ENCODE measurements at places on chromosomes 11 and 22. TPM values are rescaled to one million over a fixed set of nuclear protein-coding genes. Genes with fewer than 3 reads are reported as not detected.
A peak's percentile ranks its signal among the peaks of the same experiment; 100 is the strongest.

DNA sequence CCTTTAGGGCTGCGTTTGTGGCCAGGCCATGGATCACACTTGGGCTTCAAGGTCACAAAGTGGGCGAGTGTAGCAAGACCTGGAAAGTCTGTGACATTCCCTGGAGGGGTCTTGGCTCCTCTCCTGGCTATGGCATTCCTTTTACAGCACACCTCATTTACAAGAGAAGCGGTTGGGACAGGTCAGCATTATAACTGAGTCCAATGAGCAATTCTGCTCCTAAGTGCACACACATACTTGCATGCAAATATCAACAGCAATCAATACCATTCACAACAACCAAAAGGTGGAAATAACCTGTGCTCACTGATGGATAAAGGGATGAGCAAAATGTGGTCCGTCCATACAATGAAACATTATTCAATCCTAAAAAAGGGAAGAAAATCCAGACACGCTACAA, 298.2 kb downstream of the CTTN start:
- no peaks in the 10 kb centered on the region for H3K27me3 ChIP-seq
- DNase-seq, result no peak
- no peaks in the 10 kb centered on the region for H3K36me3 ChIP-seq
- no peak overlapping the region for H3K4me3 ChIP-seq
- no peak overlapping the region for H3K27ac ChIP-seq

- DNase-seq, result no peak
- peak overlapping the region; percentile 69 for H3K27ac ChIP-seq
- peaks cover 18% of the 10 kb centered on the region for H3K4me1 ChIP-seq
- H3K36me3 ChIP-seq, result peaks cover 24% of the 10 kb centered on the region
- peak overlapping the region; percentile 35 for H3K4me3 ChIP-seq
These were observed 42.6 kb downstream of the ACER3 start for GRCh38 chr11:76903325-76903724.

GRCh38 chr11:103953797-103954486, 82.5 kb upstream of the DDI1 start:
- DNase-seq, result no peak
- H3K27me3 ChIP-seq, result no peaks in the 10 kb centered on the region
- no peaks in the 10 kb centered on the region for H3K4me1 ChIP-seq
- H3K4me3 ChIP-seq, result no peak overlapping the region
- H3K36me3 ChIP-seq, result peaks cover 10% of the 10 kb centered on the region
- no peak overlapping the region for H3K27ac ChIP-seq

DNA sequence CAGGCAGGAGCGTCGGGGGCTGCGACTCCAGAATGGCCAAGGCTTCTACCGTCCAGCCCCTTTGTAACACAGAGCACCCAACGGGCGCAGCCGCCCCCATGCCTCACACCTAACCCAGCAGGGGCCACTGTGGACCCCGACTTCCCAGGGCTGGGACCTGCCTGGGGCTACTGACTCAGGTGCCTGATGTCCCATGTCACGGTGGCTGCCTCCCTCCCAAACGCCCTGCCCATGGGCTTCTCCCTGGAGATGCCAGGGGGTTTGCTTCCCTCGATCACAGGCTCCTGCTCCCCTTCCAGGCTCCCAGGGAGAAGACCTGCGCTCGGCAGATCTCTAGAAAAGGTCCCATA, 84.0 kb downstream of the MYEOV start:
- H3K4me1 ChIP-seq, result no peaks in the 10 kb centered on the region
- H3K27ac ChIP-seq, result peak overlapping the region; percentile 36
- no peaks in the 10 kb centered on the region for H3K27me3 ChIP-seq
- DNase-seq, result no peak
- no peak overlapping the region for H3K4me3 ChIP-seq

- H3K4me1 ChIP-seq, result peaks cover 6% of the 10 kb centered on the region
- no peaks in the 10 kb centered on the region for H3K36me3 ChIP-seq
- DNase-seq, result no peak
- no peak overlapping the region for H3K4me3 ChIP-seq
- no peak overlapping the region for H3K27ac ChIP-seq
These were observed 12.0 kb downstream of the FGF3 start for GRCh38 chr11:69807106-69807815.

GRCh38 chr11:81705283-81705682, 1028.4 kb downstream of the FAM181B start:
- H3K36me3 ChIP-seq, result no peaks in the 10 kb centered on the region
- H3K4me3 ChIP-seq, result no peak overlapping the region
- no peaks in the 10 kb centered on the region for H3K4me1 ChIP-seq
- no peaks in the 10 kb centered on the region for H3K27me3 ChIP-seq
- no peak overlapping the region for H3K27ac ChIP-seq

- H3K27me3 ChIP-seq, result no peaks in the 10 kb centered on the region
- no peak overlapping the region for H3K4me3 ChIP-seq
These were observed 663.2 kb downstream of the CNTN5 start for GRCh38 chr11:99683933-99684332.

DNA sequence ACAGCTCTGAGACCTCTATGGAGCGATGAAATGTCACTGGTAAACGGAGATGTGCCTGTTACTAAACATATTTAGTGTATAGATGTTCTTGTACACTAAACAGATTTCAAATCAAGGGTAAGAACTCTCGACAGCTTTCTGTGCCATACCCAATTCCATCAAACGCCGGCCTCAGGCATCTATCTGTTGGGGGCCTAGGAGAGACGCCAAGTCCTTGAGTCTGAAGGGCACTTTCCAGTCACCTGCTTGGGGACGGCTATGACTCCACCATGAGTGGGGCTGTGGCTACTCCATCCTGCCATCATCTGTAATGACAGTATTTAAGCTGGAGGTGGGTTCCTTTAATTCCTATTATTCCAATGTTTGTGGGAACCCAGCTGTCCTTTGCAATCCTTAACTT, 87.8 kb downstream of the SHANK2 start:
- no peak overlapping the region for H3K27ac ChIP-seq
- no peaks in the 10 kb centered on the region for H3K36me3 ChIP-seq
- DNase-seq, result no peak
- no peaks in the 10 kb centered on the region for H3K27me3 ChIP-seq
- no peaks in the 10 kb centered on the region for H3K4me1 ChIP-seq

DNA sequence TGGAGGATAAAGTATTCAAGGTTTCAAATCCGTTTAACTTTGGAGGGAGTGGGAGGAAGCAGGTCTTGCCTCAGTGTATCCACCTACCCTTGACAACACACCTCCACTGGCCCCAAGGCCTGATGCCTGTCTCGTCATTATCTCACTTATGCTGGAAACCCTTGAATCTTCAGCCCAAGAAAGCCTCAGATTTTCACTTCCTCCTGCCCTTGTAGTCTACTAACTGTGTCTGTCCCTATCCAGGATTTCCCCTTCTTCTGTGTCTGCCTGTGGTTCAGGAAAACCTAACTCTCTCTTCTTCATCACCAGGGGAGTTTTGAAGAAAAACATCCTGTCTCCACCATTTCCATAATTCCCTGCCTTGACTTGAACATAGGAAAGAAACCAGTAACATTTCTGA, 56.1 kb downstream of the SYT9 start:
- no peaks in the 10 kb centered on the region for H3K36me3 ChIP-seq
- H3K27me3 ChIP-seq, result no peaks in the 10 kb centered on the region
- H3K4me3 ChIP-seq, result no peak overlapping the region
- H3K4me1 ChIP-seq, result no peaks in the 10 kb centered on the region
- H3K27ac ChIP-seq, result no peak overlapping the region

DNA sequence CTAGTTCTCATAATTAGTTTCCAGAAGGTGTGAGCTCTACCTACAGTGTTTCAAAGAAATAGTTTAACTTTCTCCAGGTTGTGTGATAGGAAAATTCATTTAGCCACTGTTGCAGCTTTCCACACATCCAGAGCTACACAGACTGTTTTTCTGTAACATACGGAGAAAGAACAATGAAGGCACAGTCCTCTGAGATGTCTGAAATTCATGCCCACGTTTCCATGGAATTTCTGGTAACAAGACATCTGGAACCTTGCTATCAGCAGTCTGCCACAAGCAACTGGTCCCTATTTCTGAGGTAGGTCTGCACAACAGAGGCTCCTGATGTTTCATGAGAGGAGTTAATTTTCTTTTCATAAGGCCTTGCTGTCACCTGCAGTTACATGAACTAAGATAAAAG, 273.3 kb upstream of the C11orf87 start:
- H3K4me3 ChIP-seq, result no peak overlapping the region
- no peak for DNase-seq
- no peaks in the 10 kb centered on the region for H3K4me1 ChIP-seq
- H3K27ac ChIP-seq, result no peak overlapping the region
- no peaks in the 10 kb centered on the region for H3K36me3 ChIP-seq

The PAMR1 gene
- total RNA-seq, result 2.5 TPM

The FAM76B gene
- total RNA-seq, result 17.1 TPM

The PGA4 gene
- total RNA-seq, result 1.6 TPM

The SMC1B gene
- not detected for total RNA-seq

All from type B pancreatic cell (in vitro differentiated cells).